ENCODE measurements at places on chromosomes 5 and 9.

- no peak for DNase-seq
Observed at GRCh38 chr5:133680830-133681565, 68.7 kb upstream of the FSTL4 start.

DNA sequence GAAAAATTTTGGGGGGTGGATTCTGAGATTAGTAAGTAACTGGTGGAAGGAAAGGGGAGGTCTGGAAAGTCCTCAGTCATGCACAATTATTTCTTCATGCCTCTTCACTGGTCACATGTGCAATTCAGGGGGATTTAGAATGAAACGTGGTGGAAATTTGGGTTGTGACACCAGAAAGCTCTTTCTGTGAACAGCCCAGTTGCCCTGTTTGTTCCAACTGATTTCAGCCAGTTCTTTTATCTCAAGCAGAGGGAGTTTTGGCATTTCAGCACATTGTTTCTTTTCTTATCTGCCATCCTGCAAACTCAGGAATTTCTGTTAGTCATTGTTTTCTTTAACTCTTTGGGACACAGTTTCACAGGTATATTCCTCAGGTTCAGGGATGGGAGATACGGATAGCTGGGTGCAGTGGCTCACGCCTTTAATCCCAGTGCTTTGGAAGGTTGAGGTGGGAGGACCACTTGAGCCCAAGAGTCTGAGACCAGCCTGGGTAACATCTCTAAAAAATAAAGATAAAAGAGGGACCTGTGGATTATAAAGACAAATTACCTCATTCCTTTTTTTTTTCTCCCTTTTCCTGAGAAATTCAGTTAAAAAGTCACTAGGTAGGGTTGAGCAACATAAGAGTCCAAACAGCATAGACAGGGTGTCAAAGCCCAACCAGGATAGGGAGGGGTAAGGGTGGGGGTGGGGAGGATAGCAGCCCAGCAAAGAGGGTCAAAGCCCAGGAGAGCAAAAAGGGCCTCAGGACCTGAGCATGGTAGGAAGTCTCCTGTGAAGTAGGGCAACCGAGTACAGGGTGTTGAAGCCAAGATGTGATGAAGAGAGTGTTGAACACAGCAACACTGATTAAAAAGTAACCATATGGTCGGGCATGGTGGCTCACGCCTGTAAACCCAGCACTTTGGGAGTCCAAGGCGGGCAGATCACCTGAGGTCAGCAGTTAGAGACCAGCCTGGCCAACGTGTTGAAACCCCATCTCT lies 5.4 kb upstream of the B4GALT1 start:
- no peak for DNase-seq

DNA sequence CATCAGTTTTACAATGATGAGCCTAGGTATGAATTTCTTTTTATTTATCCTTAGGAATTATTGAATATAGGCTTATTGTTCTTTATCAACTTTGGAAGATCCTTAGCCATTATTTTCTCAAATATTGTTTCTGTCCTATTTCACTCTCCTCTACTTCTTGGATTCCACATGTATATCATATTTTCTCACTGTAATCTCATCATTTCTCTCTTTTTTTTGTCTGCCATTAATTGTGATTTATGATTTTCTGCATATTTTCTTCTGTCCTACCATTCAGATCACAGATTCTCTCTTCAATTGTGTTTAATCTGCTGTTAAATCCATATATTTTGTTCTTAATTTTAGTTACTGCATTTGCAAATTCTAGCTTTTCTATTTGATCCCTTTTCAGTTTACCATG lies 139.8 kb downstream of the ARRDC3 start:
- no peak for DNase-seq

DNA sequence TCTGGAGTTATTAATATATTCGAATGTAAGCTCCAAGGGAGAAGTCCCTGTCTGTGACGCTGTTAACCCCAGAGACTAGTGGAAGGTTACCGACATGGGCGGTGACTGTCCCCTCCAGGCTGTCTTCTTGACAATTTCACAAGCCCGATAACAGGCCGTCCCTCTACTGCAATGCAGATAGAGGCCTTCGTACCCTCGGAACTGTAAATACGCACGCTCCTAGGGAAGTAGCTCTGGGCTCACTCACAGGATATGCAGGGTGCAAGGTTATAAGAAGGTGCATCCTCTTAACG lies 680 bp upstream of the RFK start:
- DNase-seq, result peak; percentile 74

DNA sequence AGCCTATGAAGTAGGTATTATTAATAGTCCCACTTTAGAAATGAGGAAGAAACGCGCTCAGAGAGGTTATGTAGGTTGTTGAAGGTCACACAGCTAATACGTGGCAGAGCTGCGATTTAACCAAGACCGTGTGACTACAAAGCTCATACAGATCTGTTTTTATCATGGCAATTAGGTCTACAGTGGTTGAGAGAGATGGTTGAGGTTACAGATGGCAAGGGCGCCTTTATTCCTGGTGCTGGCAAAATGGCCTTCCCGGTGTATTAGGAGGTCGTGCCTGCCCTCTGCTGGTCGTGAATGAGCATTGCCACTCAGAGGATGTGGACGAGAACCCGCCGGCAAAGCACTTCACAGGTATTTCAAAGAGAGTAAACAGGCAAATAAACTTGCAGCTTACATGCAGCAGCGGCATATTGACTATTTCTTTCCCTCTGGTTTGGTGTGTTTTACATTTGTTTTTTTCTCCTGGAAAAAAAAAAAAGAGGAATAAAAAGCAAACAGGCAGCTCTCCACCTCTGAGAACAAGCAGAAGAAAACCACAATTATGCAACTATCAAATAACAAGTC lies 65.3 kb upstream of the EGFLAM start:
- DNase-seq, result peak; percentile 27

- DNase-seq, result no peak
Observed at GRCh38 chr5:112156211-112156610, 262.9 kb downstream of the EPB41L4A start.

- no peak for DNase-seq
Observed at GRCh38 chr5:173733425-173733824, 117.0 kb upstream of the BOD1 start.

- no peak for DNase-seq
Observed at GRCh38 chr9:110809038-110809595, 140.5 kb downstream of the MUSK start.

DNA sequence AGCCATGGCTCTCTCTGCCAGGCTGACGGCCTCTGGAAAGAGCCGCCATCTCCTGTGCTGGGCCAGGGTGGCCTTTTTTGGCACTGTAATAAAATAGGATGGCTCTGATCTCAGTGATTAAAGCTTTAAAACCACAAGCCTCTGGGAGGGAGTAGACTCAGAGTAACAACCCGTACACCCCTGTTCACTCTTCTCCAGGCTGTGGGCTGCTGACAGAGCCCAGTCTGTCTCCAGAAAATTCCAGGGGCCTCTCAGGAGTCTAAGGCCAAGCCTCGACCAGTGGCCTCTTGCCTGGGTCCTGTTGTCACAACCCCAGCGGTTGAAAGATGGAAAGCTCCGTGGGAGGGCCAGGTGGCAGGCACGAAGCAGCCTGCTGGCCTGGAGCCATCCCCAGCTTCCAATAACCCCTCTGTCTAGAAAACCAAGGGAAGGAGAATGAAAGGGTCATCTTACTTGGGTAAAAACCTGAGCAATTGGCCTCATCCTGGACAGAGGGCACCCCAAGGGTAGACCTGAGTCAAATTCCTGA lies 286.7 kb upstream of the ZNF462 start:
- DNase-seq, result no peak

DNA sequence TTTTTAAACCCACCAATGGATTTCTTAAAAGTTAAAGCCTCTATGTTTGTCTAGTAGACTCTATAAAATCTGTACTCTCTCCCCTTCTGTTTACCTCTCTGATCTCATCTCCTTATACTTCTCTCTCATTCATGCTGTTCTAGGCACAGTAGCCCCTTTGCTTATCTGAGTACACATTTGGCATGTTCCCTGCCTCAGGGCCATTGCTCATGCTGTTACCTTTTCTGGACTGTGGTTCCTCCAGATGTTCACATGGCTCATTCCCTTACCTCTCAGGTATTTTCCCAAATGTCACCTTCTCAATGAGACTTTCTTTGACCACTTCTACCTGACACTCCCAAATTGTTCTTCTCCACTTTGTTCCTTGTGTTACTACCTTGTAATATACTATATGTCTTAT lies 176.1 kb downstream of the CWC27 start:
- no peak for DNase-seq

GRCh38 chr9:37692622-37693221 lies 42.0 kb downstream of the FRMPD1 start:
- no peak for DNase-seq

GRCh38 chr5:61379677-61380076 lies 47.6 kb downstream of the ZSWIM6 start:
- DNase-seq, result no peak

- peak; percentile 56 for DNase-seq
Observed at GRCh38 chr9:100437860-100438805, 11.2 kb downstream of the MSANTD3 start.

DNA sequence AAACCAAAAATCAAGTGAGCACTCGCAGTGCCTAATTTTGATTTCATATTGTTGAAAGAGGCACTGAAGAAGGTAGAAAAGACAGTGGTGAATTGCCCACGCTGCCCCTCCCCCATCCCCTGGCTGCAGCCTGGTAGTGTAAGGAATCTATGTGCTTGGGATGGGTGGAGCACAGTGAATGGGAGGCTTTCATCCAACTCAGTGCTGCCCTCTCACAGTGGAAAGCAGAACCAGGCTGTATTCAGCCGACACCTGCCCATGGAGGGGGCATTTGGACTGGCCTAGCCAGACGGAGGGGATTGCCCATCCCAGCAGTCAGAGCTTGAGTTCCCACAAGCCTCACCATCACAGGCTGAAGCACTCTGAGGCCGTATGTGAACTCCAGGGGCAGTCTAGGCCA lies 800.4 kb upstream of the DMAC1 start:
- DNase-seq, result no peak

DNA sequence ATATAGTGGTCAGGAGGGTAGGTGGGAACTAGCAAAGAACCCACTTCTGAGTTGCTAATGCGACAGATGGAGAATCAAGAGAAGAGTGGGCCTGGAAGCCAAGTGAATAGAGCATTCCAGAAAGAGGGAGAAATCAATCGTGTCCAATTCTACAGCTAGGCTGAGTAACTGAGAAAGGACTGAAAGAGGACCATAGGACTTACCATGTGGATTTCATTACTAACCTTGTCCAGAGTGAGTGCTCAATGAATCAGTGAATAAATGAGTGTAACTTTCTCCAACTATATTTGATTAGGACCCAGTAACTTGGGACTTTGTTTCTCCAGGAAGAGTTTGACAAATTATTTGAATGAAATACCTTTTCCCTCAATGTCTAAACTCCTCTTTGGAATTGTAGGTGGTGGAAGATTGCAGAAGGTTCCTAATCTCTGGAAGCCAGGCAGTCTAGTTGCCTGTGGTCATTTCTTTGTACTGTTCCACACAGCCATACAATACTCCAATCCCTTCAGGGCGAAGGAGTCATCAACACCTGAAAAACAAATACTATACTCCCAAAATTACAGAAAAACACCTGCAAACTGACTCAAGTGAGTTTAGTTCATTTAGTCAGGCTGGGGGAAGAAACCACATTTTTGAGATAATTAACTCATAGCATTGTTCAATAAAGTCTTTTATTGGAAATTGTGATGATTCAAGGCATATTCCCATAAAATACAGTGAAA lies 2.6 kb upstream of the F2RL1 start:
- DNase-seq, result no peak

DNA sequence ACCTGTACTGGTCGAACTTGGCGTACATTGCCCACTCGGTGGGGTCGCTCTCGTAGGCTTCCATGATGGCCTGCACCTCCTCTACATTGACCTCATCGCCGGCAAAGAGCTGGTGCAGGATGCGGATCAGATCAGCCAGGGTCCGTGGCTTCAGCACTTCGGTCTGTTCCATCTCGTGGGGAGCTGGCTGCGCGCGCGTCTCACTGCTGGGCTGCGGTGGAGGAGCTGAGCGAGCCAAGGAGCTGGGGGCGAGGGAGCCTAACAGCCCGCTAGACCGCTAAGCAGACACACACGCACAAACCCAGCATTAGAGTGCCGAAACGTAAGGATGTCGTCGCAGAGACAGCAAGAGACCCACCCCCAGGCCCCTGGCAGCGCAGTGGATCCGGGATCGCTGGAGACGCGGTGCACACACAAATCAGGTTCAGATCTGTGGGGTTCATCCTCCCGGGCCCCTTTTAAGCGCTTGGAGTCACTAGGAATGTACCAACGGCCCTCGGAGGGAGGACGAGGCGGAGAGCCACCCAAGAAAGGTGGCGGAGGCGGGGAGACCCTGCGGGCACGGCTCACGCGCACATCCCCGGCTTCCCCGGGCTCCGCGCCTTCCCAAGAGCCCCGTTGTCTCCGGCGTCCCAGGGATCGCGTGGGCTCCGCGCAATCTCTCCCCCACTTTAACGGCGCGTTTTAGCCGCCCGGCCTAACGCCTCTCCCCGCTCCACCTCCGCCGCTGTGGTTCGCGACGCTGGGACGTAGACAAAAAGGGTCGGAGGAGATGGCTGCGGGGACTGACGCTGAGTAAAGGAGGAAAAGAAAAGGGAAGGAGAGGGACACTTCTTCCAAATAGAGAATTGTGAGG lies at the start of gene CDO1:
TSS of gene CDO1 (minus strand) at position 434 of the 856 bp plus-strand sequence. CDS start at position 172, 262 bp downstream.
- DNase-seq, result no peak

DNA sequence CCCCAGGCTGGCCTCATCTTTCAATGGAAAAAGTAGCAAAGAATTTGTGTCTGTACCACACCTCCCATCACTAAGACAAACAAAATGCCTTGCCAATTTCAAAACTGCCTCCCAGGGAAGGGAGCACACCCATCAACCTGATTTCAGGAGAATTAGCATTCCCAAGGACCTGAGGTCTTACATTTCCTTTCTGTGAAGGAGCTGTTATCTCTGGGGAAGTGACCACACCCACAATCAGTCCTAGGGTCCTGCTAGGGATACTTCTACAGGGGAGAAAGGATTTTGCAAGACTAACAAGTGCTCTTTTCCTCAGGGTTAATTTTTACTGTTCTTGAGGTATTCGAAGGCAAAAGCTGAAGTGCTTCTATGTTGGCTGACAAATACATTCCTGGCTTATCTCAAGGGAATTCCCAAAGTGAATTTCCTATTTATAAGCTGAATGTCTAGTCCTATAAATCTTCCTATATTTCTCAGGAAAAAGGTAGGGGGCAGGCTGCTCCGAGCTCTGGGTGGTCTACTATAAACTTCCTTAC lies 97.4 kb upstream of the ITGA1 start:
- no peak for DNase-seq

DNA sequence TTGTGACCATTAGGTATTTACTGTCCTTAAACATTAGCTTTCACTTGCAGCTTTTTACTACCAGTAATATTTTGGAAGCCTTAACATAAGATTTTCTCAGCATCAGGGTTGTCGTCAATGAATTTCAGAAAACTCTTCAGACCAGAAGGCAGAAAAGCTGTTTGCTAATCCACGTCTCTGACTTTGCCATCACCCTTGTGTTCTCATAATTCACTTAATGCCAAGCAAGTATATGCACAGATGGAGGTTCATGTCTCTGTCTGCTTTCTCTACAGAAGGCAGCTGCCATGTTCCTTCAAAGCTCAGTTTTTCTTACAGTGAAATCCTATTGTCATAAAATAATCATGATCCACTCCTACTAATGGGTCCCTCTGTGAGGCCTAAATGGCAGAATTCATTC lies 37.7 kb upstream of the LRRC19 start:
- no peak for DNase-seq

- DNase-seq, result no peak
Observed at GRCh38 chr9:29183971-29184370, 1610.7 kb upstream of the C9orf72 start.

Measured in CD8-positive, alpha-beta memory T cell (primary cell).